A673 (cell line): ENCODE measurements at places on chromosomes 2 and 18. TPM values are rescaled to one million over a fixed set of nuclear protein-coding genes. Genes with fewer than 3 reads are reported as not detected.

GRCh38 chr2:151374436-151374835, 17.0 kb downstream of the TNFAIP6 start:
- peak; percentile 76 for DNase-seq

Gene ICA1L
- 3.2 and 4.7 TPM in 2 replicates for total RNA-seq

Gene CNRIP1
- 18.4 and 22.2 TPM in 2 replicates for total RNA-seq

Gene DUSP2
- total RNA-seq, result 0.50 and 1.4 TPM in 2 replicates

GRCh38 chr2:96969321-96969720, 17.1 kb downstream of the FAM178B start:
- no peak for DNase-seq

Gene KIAA1328
- total RNA-seq, result 6.5 and 8.3 TPM in 2 replicates

Gene UPP2
- not detected in 2 replicates for total RNA-seq

GRCh38 chr2:152395572-152395971, 60.6 kb downstream of the FMNL2 start:
- peak; percentile 45 for DNase-seq

DNA sequence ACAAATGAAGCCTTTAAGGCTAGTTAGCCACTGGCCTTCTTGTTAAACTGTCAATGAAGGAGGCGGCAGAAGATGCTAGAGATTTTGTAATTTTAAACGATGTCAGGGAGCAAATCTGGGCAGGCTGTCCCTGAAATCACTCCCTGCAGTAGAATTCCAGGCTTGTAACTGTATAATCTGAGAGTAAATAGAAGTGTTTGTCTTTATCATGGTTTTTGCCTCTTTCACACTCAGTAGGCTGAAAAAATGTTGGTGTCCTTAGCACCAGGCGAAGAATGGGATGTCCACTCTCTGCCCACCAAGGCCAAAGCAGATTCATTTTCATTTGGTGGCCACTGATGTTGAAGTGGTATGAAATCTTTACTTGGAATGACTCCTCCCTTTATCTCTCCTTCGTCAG, 136.9 kb upstream of the THSD7B start:
- no peak for DNase-seq
